NB4 (cell line): ENCODE measurements at places on chromosomes 13 and 19.

DNA sequence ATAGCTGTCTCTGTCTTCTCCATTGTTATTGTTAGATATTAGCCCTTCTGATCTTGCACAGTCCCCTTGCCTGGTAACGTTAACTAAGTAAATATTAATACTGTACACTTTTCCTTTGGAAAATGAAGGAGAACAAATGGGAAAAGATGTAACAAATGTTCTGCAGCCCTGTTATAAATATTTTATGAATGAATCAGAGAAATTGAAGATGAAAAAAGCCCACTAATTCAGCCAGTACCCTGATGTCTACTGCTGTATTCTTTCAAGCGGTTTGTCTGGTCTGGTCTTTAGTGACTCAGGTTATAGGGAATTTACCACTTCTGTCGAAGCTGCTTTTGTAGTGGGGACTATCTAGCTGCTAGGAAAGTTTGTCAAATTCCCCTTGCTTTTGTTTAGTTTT is 121.0 kb downstream of the COG6 start:
- DNase-seq, result no peak

DNA sequence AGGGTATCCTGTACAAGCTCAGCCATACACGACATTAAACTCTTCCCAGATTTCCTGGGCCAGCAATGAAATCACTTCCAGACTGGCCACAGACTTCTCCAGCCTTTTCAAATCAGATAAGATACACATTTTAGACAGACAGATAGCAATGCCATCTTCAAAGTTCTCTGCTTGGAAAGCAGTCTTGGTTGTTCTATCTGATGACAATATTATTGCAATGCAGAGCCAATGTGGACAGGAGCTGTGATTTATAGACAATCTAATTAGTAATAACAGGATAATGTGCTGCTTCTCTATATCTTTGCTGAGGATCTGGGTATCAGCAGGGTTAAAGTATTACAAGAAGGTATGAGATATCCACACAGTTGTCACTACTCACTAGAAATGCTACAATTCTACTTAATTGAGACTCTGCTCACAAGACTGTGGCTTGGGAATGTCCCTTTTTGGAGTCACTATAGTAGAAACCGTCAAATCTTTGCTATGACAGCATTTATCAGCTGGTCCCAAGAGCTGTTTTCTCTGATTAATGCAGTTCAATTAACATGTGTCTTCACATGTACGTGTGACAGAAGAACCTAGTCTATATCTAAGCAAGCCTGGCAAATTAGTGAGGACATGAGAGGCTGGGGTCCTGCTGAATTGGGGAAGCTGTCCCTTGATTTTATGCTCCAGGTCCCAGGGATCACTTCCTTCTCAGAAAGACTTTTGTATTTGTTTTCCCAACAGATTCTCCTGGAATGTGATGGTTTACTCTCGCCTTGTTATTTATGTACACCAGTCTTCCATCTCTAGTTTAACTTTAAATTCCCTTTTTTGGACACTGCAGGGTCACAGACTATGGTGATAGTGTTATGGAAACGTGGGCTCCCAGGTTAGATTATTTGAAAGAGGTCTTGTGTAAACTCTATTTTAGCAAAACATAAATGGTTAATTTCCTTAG is 68.8 kb downstream of the COL4A1 start:
- no peak for DNase-seq

DNA sequence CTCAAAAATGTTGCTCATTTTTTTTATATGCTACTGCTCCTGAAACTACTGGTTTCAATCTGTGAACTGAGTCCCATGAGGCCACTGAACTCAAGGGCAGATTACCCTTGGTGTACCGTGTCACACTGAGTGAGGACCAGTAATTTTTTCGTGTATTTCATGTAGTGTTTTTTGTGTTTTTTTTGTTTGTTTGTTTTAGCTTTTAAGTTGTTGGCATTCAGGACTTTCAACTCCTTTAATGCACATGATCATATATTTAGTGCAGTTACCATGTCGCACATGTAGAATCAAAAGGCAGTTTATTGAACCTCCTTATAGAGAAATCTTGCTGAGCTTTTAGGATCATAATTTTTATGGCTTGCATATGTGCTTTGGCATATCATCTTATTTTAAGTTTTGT is 58.0 kb downstream of the TPT1 start:
- no peak for DNase-seq

GRCh38 chr13:23984546-23984945 is 87.2 kb upstream of the C1QTNF9B start:
- DNase-seq, result no peak

DNA sequence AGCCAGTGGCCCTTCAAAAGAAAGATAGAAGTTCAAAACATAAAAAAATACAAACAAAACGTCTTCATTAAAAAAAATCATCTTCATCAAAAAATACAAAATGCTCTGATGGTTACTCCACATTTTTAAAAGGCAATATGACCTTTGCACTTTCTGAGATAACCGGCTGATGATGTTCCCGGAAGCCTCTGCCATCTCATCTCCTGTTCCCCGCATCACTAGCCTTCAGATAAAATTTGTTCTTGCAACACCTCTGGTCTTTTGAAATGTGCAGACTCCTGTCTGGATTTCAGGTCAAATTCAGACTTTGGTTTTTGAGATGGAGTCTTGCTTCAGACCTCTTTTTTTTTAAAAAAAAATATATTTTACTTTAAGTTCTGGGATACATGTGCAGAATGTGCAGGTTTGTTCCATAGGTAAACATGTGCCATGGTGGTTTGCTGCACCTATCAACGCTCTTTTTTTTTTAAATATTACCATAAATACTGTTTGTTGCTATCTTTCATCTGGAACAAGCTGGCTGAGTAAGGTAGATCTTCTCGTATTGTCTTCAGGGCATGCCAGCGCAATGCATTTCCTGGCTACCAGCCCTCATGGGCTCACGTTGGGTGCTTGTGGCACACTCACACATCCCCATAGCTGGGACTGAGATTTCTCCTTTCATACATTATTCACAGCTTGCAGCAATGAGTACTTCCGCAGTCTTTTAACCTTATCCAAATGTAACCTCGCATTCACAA is 418.9 kb upstream of the ARGLU1 start:
- no peak for DNase-seq

DNA sequence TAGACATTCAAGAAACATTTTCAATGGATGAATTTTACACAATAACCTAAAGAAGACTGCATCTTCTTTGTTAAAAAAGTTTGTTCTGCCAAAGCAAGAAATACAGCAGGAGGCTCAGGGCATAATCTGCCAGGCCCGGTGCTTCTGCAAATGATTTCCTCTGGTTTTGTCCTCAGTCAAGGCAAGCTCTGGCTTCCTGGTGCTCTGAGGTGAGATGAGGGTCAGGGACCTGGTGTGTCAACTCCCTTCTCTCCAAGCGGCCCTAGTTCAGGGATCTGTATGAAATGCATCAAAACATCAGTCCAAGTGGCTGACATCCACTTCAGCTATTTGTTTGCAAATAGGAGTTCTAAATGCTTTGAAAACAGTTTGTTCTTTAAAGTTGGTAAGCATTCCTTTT is 31.6 kb downstream of the LACC1 start:
- DNase-seq, result no peak

DNA sequence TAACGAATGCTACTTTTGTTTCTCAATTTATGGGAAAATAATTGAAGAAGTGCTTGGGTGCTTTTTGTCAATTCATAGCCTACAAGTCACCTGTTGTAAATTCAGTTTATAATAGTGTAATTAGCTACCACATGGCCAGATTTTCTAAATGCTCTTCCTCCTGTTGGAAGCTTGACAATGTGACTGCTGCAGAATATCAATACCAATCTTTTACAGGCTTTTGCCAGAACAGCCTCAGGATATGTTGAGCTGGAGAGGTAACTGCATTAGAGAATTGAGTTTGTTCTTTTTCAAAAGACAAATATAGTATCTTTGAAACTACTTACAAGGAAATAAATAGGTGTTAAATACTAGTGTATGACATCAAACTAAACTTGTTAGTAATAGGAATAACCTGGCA is 277.8 kb downstream of the POU4F1 start:
- no peak for DNase-seq

GRCh38 chr19:36265856-36266374 is 51.0 kb downstream of the ZNF146 start:
- no peak for DNase-seq

GRCh38 chr13:112831196-112831595 is 137.8 kb upstream of the MCF2L start:
- no peak for DNase-seq

GRCh38 chr19:39351537-39352064 is 9.4 kb downstream of the SAMD4B start:
- no peak for DNase-seq

DNA sequence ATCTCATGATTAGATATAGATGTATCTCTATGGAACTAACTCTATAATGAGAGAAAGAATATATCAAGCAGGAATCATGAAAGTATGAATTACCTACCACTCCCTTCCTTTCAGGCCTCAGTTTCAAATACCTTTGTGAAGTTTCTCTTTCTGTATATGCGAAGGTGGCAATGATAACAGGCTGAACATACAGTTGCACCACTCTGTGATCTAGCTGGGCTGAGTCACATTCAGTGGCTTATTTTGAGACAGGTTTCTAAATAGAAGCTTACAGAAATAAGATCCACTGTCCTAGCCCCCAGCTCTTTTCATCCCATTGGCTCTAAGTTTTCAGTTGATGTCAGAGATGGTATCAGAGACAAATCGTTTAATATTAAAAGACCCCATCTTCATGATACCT is 662.0 kb downstream of the SLITRK1 start:
- no peak for DNase-seq

GRCh38 chr13:102584434-102584833 is 12.4 kb upstream of the TPP2 start:
- DNase-seq, result peak; percentile 90

DNA sequence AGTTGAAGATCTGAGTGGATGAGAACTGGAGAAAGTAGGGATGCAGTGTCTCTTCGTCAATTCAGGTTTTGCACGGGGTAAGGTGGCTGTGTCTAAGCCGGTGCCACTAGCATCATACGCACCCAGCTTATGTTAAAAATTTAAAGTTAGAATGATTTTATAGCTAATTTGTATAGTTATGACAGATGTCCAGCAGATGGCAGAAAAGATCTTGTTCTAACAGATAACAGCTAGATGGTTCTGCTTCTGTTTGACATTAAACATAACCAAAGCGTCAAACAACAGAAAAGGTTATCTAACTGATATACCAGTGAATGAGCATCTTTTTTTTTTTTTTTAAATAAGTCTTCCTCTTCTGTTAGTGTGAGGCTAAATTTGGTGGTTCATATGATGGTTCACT is 18.8 kb upstream of the EDDM13 start:
- peak; percentile 64 for DNase-seq

- DNase-seq, result no peak
These were observed 310.5 kb downstream of the ATP8A2 start for GRCh38 chr13:25682276-25682675.

DNA sequence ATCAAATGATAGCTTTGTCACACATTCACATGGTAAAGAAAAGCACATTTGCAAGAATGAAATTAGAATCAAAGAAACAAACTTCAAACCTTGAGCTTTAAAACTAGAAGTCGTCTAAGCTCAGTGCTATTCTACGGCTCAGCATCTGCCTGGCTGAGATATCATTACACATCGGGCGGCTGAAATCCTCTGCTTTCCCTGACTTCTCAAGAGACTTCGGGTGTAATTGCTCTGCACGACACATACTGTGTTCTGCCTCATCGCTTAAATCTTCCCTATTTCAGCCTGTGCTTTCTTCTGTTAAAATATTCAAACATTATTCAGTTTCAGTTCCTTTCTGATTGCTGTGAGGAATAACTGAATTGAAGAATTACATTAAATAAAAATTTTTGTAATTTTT is 265.3 kb downstream of the NALCN start:
- no peak for DNase-seq

GRCh38 chr13:110304256-110304655 is 2.7 kb downstream of the COL4A1 start:
- no peak for DNase-seq

GRCh38 chr19:33947265-33947964 is 150.7 kb downstream of the KCTD15 start:
- peak; percentile 16 for DNase-seq

DNA sequence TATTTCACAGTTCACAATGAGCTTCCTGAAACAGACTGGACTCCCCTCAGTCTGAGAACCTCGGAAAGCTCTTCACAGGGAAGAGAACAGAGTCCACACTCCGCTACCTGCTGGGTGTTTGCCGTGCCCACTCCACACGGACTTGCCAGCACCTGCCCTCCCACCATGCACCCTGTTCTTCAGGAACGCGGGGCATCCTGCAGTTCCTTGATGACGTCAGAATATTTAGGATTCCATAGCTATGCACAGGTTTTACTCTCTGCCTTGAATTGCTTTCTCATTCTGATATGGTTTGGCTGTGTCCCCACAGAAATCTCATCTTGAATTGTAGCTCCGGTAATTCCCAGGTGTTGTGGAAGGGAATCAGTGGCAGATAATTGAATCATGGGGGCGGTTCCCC is 74.4 kb upstream of the FARP1 start:
- no peak for DNase-seq

- DNase-seq, result no peak
These were observed 9.4 kb upstream of the SLC25A42 start for GRCh38 chr19:19054315-19054938.

- peak; percentile 95 for DNase-seq
These were observed 17.7 kb downstream of the RFX2 start for GRCh38 chr19:6092329-6093286.

- DNase-seq, result no peak
These were observed 338.1 kb upstream of the PCDH9 start for GRCh38 chr13:67568205-67568604.

GRCh38 chr13:101979825-101980224 is 422.0 kb downstream of the FGF14 start:
- no peak for DNase-seq

- peak; percentile 61 for DNase-seq
These were observed 16.1 kb upstream of the USP29 start for GRCh38 chr19:57103573-57104277.

- no peak for DNase-seq
These were observed 557.3 kb downstream of the GPC5 start for GRCh38 chr13:91955546-91956355.

DNA sequence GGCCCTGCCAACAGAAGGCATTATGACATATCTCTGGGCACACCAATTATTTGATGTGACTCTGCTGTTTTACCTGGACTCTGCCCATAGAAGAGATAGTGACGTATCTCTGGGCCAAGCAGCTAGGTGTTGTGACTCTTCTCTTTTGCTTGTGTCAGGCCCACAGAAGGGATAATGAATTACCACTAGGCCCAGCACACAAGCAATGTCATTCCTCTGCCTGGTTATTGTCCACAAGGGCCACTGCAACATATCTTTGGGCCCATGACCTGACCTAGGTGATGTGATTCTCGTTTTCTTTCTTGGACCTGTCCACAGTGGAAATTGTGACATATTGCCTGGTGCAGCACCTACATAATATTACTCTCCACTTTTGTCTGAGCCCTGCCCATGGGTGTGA is 65.1 kb upstream of the ZNF724 start:
- DNase-seq, result no peak
